ENCODE measurements at places on chromosomes 5 and 9.

DNA sequence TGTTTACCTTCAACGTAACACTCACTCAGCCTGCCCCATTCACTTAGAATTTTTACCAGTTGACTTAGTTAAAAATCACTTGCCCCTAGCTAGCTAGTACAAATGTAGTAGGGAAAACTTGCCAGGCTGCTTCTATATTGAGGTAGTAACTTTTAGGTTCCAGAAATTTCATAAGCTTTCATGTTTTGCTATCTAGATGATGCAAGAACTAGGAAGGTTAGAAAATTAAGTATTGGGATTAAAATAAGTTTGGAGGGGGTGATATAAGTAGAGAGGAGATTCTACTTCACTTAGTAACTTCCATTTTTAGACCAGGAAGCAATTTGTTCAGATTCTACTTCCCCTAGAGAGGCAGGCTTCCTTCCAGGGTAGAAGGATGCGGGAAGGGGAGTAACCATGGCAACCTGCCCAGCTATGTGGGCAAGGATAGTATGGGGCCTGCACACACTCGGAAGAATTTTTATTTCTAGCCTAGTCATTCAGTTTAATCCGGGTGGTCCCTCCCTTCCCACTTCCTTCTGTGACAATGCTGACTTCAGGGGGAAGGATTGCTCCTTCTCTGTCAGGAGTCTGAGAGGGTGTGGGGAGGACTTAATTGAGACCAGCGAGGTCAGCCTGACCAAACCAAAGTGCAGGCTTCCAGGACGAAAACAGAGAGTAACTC lies 4.2 kb downstream of the DAB2 start:
- no peak for DNase-seq

DNA sequence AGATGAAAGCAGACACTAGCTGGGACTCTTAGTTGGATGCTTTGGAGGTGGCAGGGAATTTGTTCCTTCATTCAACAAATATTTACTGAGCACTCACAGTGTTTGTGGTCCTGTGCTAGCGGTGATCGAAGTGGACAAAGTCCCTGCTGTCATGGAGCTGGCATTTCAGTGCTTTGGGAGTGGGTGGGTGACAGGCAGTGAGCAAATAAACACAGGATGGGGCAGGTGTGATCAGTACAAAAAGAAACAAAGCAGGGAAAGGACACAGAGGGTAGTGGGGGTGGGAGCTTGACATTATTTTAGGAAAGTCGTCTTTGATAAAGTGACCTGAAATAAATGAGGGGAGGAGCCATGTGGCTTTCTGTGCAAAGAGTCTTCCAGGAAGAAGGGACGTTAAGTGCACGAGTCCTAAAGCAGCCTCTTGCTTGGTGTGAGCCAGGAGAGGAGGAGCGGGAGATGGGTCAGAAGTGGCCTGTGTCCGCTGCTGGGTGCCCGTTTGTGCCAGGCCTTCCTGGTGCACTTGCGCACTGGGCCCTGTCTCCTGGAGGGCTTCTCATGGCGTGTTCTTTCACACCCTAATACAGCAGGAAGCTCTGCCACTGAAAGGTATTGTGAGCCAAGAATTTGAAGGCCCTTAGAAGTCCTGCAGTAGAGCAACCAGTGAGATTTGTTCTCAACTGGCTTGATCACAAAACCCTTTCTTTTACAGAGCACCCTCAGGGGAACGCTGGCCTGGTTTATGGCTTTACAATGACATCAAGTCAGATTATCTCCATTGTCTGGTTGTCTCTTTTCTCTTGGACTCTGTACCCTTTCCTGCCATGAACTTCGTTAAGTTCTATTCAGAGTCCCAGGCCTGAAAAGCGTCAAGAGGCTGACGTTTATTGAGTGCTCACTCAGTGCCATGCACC lies 14.8 kb downstream of the NDST1 start:
- DNase-seq, result no peak

DNA sequence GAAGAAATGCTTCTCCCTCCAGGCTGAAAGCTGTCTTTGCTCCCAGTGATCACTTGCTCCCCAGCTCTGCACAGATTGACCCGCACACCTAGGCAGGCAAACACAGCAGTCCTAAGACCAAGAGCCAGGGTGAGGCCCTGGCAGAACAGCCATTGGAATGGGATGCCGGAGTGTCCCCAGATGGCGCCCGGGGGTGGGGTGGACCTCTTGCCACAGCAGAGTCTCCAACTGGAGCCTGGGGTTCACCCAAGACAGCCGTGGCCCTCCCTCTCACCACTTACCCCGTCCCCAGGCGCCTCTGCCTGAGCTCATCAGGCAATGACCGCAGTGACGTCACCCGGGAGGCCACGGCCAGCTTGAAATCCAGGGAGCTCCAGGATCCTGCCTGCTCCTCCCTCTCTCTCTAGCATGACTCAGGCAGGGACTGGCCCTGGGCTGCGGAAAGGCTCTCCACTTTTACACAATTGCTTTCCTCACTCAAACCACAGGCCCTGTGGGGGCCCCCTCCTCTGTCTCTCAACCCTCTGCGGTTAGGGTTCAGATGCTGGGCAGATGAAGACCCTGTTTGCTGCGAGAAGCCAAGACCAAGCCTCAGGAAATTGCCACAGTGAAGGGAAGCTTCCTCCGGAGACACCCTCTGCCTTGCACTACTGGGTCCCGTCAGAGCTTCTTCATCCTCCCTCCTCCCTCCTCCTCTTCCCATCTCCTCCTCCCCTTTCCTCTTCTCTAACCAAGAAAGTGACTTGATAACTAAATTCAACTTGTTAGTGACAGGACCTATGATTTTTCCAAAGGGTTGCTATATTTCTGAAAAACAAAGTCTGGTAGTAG lies 24.3 kb upstream of the PTGES start:
- peak; percentile 89 for DNase-seq

DNA sequence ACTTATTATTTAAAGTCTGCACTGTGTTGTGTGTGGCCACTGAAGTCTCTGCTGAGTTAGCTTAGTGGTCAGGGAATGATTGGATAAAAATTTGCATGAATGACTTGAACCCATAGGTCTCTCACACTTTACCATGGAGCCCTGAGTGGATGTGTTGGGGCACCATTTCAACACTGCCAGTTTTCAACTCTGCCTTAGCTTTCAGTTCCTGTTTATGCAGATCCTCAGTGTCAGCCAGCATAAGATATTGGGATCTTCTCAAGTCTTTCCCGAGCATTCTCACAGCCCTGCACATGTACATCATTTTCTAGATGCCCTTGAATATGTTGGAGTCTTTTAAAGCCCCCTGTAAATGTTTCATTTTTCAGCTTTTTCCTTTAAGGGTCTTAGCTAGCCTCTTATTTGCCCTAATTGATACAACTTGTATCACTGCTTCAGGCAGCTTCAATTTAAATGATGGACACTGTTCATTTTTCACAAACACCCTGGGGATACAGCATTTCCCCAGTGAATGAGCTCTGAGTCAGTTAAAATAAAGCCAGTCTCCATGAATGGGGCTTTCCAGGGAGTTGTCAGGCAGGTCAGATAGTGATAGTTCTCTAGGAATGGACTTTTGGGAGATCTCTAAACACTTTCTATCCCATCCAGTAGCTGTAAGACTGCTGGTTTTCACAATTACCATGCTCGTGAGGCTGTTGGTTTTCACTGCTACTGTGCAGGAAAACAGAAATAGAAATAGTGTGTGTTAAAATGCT lies 211.9 kb upstream of the PAPPA start:
- no peak for DNase-seq

DNA sequence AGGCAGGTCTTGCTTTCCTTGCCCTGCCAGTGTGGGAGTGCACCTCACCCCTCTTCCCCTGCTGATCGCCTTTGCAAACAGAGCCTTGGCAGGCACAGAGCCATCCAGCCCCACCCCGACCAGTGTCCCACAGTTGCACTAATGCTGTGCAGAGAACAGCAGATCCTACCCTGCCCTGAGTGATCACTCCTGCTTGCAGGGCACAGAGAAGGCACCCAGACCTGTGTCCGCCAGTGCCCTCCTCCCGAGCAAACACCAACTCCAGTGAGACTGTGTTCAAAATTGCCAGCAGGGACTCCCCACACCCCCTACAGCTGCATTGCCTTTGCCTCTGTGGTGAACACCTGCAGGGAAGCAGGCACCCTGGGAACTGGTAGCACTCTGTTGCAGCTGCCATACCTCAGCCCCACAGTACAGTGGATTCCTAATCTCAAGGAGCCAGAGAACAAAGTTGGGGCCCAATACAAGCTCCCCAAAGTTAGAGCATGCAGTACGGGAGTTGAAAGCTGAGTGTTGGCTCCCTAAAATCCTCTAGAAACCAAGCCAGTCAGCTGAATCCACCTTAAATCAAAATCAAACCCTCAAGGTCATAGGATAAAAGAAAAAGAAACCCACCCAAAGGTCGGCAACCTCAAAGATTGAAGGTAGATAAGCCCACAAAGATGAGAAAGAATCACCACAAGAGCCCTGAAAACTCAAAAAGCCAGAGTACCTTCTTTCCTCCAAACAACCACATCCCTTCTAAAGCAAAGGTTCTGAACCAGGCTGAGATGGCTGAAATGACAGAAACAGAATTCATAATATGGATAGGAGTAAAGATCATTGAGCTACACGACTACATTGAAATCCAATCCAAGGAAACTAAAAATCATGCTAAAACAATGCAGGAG lies 92.9 kb upstream of the PIK3R1 start:
- DNase-seq, result no peak

- DNase-seq, result peak; percentile 47
These were observed 1.0 kb upstream of the EFNA5 start for GRCh38 chr5:107671742-107672210.

GRCh38 chr5:88805151-88805784 lies 77.7 kb downstream of the MEF2C start:
- DNase-seq, result no peak

DNA sequence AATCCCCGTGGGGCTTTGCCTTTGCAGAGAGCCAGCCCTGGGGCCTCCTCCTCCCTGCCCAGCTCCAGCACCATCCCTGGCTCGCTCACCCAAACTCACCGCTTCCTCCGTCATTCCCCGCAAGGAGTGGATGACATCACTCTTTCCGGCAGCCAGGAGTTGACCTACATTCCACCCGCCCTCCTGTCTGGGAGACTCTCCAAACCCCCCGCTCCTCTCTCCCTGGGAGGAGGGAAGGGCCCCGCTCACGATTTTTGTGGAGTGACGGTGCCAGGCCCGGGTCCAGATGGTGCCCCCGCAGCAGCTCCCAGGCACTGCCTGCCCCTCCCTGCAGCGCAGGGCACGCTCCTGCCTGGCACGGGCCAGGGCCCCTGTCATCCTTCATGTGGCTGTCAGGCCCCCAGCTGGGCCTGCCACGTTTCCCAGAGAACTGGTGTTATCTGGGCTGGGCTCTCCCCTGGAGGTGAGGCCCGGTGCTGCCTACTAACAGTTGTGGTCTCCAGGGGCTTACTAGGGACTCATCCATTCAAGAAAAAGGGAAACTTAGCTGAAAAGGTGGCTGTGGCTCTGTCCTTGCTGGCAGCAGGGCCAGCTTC lies 52.3 kb downstream of the NTNG2 start:
- DNase-seq, result peak; percentile 22

DNA sequence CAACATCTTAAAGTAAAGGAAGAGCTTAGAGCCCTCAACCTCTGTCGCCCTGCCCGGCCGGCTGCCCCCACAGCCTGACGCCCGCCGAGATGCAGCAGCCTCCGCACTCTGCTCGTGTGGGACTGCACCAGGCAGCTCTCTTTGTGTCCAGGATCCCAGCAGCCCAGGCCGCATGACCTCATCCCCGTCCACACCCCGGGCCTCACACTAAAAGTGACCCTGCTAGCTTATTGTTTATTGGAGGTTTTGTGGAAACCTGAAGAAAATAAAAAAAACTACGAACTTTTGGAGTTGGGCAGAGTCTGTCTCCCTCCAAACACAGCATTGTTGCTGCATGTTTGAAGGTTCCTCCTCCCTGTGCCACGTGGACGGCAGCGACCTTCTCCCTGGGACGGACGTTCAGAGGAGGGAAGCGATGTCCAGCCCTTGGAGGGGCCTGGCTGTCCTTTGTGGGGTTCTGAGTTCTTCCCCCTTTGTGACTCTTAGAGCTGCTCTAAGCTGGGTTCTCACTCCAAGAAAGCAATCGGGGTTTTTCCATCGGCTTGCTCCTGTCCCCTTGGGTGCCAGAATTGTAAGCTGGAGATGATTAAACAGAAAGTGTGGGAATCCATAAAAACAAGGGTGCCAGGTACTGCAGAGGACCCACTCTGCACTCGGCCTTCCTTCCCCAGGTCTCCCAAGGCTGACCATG lies 103.5 kb upstream of the COL5A1 start:
- no peak for DNase-seq

GRCh38 chr9:70566751-70567150 lies 152.3 kb upstream of the KLF9 start:
- no peak for DNase-seq

DNA sequence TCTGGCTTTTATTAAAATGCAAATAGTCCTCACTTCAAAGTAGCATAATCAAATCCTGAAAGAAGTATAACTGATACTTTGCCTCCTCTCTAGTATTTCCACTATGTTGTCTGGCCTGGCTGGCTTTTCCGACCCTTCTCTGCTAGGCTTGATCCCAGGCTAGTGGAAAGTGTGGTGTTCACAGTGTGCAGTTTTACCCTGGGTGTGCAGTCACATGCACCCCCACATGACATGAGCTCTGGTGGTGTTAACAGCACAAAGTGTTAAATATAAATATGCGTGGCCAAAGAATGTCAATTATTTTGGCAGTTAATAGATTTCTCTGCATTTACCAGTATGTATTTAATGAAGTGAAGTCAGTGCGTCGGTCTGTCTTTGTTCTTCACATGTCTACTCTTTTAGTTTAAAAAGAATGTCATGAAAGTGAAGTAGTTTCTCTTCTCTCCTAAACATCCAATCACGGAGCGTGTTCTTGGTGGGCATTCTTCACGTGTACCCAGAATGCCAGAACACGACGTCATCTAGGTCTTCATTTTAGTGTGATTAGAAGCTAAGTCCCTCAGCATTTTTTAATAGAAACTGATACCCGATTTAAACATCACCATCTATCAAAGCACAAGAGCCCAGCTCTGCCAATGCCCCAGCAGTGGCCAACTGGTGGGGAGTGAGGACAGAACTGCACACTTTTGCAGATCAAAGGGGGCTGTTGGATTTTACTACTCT lies 286.4 kb downstream of the FANCC start:
- no peak for DNase-seq

- peak; percentile 82 for DNase-seq
These were observed 19.7 kb downstream of the MYO10 start for GRCh38 chr5:16916262-16916878.

GRCh38 chr5:126801174-126801991 lies 24.4 kb downstream of the LMNB1 start:
- no peak for DNase-seq

- DNase-seq, result no peak
These were observed 56.3 kb upstream of the DIRAS2 start for GRCh38 chr9:90698871-90699440.

GRCh38 chr5:32991421-32991815 lies 280.3 kb downstream of the NPR3 start:
- DNase-seq, result no peak
